ENCODE measurements at places on chromosomes 3 and 15.
A peak's percentile ranks its signal among the peaks of the same experiment; 100 is the strongest.

DNA sequence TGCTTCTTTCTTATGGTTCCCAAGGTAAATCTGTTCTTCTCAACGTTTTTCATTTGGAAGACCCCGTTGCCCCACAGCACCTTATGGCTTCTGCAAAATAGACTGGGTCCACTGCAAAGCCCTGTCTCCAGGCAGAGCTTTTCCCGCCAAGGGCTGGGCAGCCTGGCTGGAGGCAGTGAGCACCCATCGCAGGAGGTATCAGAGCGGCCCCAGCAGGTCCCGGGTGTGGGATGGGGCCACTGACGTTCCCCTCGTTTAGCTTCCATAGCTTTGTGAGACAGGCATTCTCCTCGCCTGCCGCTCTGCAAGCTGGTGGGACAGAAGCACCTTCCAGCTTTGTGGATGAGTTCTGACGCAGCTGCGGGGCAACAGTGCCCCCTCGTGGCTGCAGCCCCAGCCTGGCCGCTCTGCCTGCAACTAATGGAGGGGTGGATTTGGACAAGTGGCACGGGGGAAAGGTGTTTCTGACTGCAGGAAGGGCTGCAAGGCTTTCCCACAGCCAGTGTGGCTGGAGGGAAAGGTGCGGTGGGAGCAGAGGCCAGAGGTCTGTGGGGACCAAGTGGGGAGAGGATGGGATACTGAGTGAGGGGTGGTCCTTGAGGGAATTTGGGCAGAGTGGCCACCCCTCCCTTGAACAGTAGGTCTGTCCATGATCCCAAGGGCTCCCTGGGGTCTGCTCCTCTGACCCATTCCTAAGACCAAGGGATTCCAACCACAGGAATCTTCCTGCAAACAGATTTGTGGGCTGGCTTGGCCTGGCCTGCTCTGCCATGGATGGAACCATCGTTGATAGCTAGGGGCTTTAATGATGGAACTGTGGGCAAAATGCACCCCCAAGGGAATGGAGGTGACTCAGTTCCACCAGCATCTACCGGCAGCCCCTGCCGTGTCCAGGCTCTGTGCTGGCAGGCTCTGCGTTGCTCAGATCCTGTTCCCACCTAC lies 99.4 kb downstream of the FBLN2 start:
- DNase-seq, result peak; percentile 77

- no peak for DNase-seq
Measured at GRCh38 chr15:43913026-43913780, 86.4 kb downstream of the WDR76 start.

- no peak for DNase-seq
Measured at GRCh38 chr3:138371070-138371965, 22.9 kb downstream of the MRAS start.

DNA sequence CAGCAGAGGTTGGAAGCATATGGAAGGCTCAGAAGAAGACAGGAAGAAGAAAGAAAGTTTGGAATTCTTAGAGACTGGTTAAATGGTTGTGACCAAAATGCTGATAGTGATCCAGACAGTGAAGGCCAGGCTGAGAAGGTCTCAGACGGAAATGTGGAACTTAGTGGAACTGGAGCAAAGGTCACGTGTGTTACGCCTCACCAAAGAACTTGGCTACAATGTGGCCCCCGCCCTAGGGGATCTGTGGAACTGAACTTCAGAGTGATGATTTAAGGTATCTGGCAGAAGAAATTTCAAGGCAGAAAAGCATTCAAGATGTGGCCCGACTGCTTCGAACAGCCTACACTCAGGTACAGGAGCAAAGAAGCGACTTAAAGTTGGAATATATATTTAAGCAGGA lies 83.1 kb downstream of the MYO5A start:
- DNase-seq, result no peak

- DNase-seq, result no peak
Measured at GRCh38 chr3:112136046-112136445, 3.0 kb upstream of the GCSAM start.

- peak; percentile 75 for DNase-seq
Measured at GRCh38 chr15:82849556-82850512, 40.4 kb downstream of the WHAMM start.

GRCh38 chr3:152466784-152467183 lies 198.1 kb downstream of the MBNL1 start:
- DNase-seq, result no peak

GRCh38 chr15:96066126-96066525 lies 264.4 kb upstream of the NR2F2 start:
- DNase-seq, result no peak

Measured in NCI-H1092 treated with DMSO at 0.1 percent for 48 hours (cell line).